ENCODE measurements at places on chromosomes 2 and 18. TPM values are rescaled to one million over a fixed set of nuclear protein-coding genes. Genes with fewer than 3 reads are reported as not detected.

- H3K4me3 ChIP-seq, result no peak overlapping the region
- DNase-seq, result no peak
- no peaks in the 10 kb centered on the region for H3K27me3 ChIP-seq
- no peaks in the 10 kb centered on the region for H3K36me3 ChIP-seq
- H3K4me1 ChIP-seq, result no peaks in the 10 kb centered on the region
These were observed 7.9 kb downstream of the MAP2 start for GRCh38 chr2:209431701-209432100.

GRCh38 chr2:231709636-231709980, 1.3 kb downstream of the PTMA start:
- H3K36me3 ChIP-seq, result peaks cover 36% of the 10 kb centered on the region
- H3K27me3 ChIP-seq, result no peaks in the 10 kb centered on the region
- H3K27ac ChIP-seq, result peak overlapping the region; percentile 98
- peak overlapping the region; percentile 63 for H3K4me3 ChIP-seq

DNA sequence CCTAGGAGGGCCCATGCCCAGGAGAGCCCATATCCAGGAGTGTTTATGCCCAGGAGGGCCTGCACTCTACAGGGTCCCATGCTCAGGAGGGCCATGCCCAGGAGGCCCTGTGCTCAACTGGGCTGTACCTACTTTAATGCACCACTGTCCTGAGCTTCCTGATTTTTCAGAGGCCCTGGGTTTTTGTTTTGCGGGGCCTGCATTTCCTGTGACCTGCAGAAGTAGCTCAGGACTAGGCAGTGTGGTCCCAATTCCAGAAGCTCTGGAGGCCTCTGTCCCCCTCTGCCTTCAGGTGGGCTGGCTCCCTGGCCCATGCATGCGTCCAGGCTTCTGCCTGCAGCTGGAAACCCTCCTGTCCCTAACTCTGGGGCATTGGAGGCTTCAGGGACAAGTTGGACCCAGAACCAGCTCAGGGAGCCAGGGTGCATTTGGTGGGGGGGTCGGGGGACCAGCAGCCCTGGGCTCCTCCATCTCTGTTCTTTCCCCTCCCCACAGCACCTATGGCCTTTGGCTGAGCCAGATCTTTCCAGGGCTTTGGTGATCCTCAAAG, 10.8 kb downstream of the GPR35 start:
- H3K27me3 ChIP-seq, result no peaks in the 10 kb centered on the region
- no peak overlapping the region for H3K4me3 ChIP-seq
- H3K27ac ChIP-seq, result no peak overlapping the region

Gene HOXD9
- total RNA-seq, result 0.80 TPM

- H3K27me3 ChIP-seq, result no peaks in the 10 kb centered on the region
- no peaks in the 10 kb centered on the region for H3K4me1 ChIP-seq
- no peaks in the 10 kb centered on the region for H3K36me3 ChIP-seq
- H3K27ac ChIP-seq, result no peak overlapping the region
- H3K4me3 ChIP-seq, result no peak overlapping the region
These were observed 26.9 kb downstream of the ACADL start for GRCh38 chr2:210198326-210198725.

Gene RAB27B
- 8.2 TPM for total RNA-seq

DNA sequence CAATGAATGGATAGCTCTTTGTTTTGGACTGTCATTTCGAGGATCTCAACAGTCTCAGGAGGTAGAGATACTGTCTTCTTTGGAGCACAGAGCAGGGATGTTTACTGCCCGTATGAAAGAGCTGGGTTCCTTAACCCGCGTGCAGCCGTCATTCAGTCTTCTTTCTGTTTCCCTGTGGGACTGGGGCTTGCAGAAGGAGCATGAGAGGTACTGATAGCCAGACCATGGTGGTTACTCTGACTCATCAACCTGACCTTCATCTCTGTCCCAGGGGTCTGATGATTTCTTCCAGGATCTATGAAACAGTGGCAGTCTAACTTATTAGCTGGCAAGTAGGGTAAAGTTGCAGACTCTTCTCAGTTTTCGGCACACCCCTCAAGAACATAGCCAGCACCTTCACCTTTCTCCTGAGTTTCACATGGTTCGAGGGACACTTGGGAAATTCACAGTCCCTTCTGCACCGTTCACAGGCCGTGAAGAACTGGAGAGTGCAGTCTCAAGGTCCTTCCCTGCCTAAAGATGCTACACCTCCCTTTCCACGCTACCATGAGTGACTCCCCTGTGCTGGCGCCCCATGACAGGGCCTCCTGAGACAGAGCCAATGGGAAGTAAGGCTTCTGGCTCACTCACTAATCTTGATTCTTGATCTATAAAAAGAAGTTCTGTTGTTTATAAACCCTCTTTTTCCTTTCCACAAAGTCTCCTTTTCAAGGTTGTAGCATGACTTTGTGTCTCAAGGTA, 226.2 kb downstream of the MC4R start:
- H3K4me1 ChIP-seq, result no peaks in the 10 kb centered on the region
- no peak overlapping the region for H3K27ac ChIP-seq
- DNase-seq, result no peak
- no peaks in the 10 kb centered on the region for H3K27me3 ChIP-seq

DNA sequence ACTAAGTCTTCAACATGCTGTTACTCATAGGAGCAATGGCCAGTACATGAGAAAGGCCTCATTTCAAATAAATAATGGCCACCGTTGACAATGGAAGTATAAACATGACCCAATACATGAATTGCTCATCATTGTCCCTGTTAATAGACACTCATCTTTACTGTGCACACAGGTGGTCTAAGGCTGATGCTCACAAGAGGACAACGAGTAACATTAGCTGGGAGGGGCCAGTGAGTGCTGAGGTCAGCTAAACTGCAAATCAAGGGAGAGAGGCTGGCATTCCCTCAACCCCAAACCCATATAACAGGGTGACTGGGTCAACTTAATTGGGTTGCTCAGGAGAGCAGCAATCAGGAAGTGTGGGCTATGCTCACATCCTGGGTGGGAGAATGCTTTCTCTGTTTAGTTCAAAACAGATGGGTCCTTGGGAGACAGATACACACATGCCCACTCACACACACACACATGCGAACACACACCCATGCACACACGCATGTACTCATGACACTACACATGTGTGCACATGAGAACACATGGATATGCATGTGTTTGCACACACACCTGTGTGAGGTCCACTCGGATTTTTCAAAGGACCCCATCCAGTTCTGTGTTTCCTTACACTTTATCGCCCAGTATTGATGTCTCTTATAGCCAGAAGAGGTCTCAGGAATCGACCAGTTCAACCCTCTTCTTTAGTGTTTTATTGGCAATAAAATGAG, 172.0 kb downstream of the INHBB start:
- H3K4me1 ChIP-seq, result no peaks in the 10 kb centered on the region
- H3K27me3 ChIP-seq, result peaks cover 7% of the 10 kb centered on the region
- no peaks in the 10 kb centered on the region for H3K36me3 ChIP-seq
- DNase-seq, result no peak
- H3K27ac ChIP-seq, result no peak overlapping the region

Gene TMEM150A
- total RNA-seq, result 10.2 TPM

DNA sequence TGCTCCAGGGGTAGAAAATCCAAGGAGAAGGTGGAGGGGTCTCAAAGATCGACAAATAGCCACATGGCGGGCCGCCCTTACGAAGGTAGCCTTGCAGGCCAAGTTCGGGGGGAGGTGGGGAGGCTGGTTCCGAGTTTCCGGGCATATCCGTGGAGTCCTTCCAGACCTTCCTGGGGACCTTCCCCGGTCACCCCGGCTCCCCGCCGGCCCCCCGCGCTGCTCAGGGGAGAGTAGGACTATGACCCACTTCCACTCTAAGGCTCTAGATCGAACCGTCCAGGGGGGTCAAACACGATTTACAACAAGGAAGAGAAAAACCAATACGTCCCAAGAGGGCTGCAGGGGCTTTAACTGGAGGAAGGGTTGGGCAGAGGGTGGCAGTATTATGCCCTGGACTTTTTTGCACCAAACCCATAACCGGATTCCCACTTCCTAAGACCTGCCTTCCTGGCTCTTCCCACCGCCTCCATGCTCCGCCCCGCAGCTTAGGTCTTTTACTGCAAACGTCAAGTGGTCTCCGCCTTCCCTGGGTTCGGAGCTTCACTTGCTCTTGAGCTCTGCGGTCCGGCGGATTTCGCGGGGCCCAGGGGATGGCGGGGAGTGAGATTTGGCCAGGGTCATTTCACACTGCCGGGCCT, 779 bp upstream of the LYPD6 start:
- peak; percentile 75 for DNase-seq
- peak overlapping the region; percentile 44 for H3K4me3 ChIP-seq
- no peaks in the 10 kb centered on the region for H3K36me3 ChIP-seq
- H3K27ac ChIP-seq, result no peak overlapping the region

Gene C18orf63
- total RNA-seq, result 0.55 TPM

DNA sequence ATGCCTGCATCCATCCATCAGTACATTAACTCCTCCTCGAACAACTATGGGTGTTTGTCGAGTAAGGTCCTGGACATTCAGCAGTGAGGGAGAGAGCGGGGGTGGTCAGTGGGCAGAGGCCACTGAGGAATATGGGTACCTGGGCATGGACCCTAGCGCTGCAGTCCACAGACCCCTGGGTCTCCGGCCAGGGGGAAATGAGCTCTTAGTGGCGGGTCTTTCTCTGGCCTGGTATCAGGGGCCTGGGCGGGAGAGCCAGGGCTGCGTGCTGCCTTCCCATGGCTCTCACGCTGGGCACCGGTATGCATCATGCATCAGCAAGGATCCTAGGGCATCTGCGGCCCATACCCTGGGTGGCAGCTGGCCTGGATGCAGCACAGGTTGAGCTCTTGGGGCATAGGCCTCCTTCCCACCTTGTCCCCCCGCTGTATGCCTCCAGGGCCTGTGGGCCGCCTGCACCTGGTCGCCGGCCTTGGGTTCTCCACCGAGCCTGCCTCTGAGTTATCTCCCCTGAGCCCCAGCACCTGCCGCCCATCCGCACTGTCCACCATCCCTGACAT, 1.3 kb upstream of the MOCOS start:
- no peak overlapping the region for H3K4me3 ChIP-seq
- H3K27ac ChIP-seq, result no peak overlapping the region
- H3K27me3 ChIP-seq, result peaks cover 3% of the 10 kb centered on the region
- H3K36me3 ChIP-seq, result no peaks in the 10 kb centered on the region
- DNase-seq, result no peak

GRCh38 chr2:54601339-54601738, 122.1 kb upstream of the EML6 start:
- DNase-seq, result no peak
- no peak overlapping the region for H3K4me3 ChIP-seq
- peaks cover 49% of the 10 kb centered on the region for H3K4me1 ChIP-seq

- peaks cover 4% of the 10 kb centered on the region for H3K36me3 ChIP-seq
- DNase-seq, result no peak
- no peaks in the 10 kb centered on the region for H3K27me3 ChIP-seq
- no peak overlapping the region for H3K4me3 ChIP-seq
These were observed 31.0 kb upstream of the WIPF1 start for GRCh38 chr2:174628528-174629169.

Gene DPP4
- total RNA-seq, result 51.6 TPM

Gene CLEC4F
- 0.58 TPM for total RNA-seq

Gene PDCD1
- 0.97 TPM for total RNA-seq

DNA sequence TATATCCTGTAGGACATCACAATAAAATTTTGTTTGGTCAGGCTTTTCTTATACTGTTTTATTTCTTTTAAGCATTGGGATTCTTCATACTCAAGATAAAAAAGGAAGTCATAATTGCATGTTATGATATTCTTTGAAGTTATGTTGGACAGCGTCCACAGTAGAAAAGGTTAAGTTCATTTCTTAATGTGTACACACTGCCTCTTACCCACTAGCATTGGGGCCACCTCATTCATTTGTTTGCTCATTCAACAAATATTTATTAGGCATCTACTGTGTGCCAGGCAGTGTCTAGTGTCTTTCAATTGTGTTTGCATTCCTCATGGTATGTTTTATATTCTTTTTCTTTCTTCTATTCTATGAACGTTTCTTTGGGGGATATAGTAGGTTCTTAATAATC, 70.2 kb downstream of the PTPRM start:
- no peak overlapping the region for H3K4me3 ChIP-seq
- H3K27me3 ChIP-seq, result no peaks in the 10 kb centered on the region
- DNase-seq, result peak; percentile 80
- H3K36me3 ChIP-seq, result no peaks in the 10 kb centered on the region
- H3K27ac ChIP-seq, result no peak overlapping the region

- H3K36me3 ChIP-seq, result no peaks in the 10 kb centered on the region
- H3K27ac ChIP-seq, result no peak overlapping the region
- H3K27me3 ChIP-seq, result no peaks in the 10 kb centered on the region
- H3K4me1 ChIP-seq, result no peaks in the 10 kb centered on the region
These were observed 55.1 kb downstream of the RHOB start for GRCh38 chr2:20501974-20502373.

DNA sequence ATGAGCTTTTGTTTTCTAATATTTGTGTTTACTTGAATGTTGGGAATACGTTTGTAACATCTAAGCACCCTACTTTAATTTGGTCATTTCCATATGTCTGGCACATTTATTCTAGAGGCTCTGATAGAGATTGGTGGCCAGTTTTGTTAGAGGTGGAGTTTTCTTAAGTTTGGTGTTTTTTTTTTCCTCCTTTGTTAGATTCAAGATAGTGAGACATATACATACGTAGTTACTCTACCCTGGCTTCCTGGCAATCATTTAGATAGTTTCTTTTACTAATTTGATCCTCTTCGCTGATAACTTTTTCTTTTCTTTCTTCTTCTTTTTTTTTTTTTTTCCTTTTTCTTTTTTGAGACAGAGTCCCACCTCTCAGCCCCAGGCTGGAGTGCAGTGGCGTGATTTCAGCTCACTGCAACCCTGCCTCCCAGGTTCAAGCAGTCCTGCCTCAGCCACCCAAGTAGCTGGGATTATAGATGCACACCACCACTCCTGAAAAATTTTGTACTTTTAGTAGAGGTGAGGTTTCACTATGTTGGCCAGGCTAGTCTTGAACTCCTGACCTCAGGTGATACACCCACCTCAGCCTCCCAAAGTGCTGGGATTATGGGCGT, 26.6 kb downstream of the SMCHD1 start:
- DNase-seq, result no peak
- H3K27me3 ChIP-seq, result no peaks in the 10 kb centered on the region
- no peaks in the 10 kb centered on the region for H3K4me1 ChIP-seq

DNA sequence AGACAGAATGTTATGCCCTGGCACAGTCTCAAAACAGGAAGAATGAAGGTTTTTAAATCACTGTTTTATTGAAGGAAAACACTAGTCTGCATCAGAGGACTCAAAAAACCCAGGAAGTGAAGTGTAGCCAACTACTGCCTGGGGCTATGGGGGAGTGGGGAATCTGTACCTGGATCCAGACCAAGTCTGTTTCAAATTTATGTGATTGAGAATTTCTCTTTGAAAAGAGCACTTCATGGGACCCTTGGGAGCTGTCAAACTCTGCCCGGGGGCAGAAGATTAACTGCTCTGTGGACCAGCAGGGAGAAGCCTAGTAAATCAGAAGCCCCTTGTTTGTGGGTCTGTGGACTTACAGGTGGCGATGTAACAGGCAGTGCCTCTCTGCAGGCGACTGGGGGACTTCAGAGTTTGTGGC, 45.3 kb upstream of the TANC1 start:
- no peaks in the 10 kb centered on the region for H3K36me3 ChIP-seq
- H3K4me3 ChIP-seq, result no peak overlapping the region
- no peak for DNase-seq
- no peaks in the 10 kb centered on the region for H3K27me3 ChIP-seq

GRCh38 chr2:75808793-75809535, 98.2 kb upstream of the GCFC2 start:
- H3K4me3 ChIP-seq, result no peak overlapping the region
- H3K27me3 ChIP-seq, result no peaks in the 10 kb centered on the region
- H3K4me1 ChIP-seq, result no peaks in the 10 kb centered on the region
- DNase-seq, result no peak

Gene STARD6
- not detected for total RNA-seq

Gene SP110
- total RNA-seq, result 31.4 TPM

- H3K27ac ChIP-seq, result no peak overlapping the region
- H3K27me3 ChIP-seq, result no peaks in the 10 kb centered on the region
- peak; percentile 40 for DNase-seq
These were observed 377.0 kb downstream of the DCC start for GRCh38 chr18:52716973-52717372.

Measured in lung (tissue), 17 donors.